Activated B cell treated with CpG ODN at 0.5 μM for 24 hours (primary cell): ENCODE measurements at places on chromosomes 11 and 22.
A peak's percentile ranks its signal among the peaks of the same experiment; 100 is the strongest.

DNA sequence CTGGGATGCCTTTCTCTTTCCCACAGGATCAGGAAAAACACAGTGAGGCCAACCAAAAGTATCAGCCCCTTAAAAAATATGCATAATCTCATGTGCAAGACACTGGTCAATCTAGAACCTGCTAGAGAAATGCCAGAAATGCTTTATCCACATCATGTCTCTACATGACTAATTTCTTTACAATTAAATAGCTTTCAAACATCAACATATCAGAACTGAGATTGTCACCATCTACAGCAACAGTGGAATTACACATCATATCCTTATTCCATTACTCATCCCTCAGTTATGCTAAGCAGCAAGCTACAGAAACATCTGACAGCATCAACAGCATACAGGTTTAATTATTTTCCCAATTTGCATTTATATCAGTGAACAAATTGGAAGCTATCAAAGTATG is 78.8 kb downstream of the DDIAS start:
- H3K36me3 ChIP-seq = peaks cover 72% of the 10 kb centered on the region
- DNase-seq = no peak
- H3K27me3 ChIP-seq = no peaks in the 10 kb centered on the region
- no peak overlapping the region for H3K4me3 ChIP-seq
- H3K27ac ChIP-seq = peak overlapping the region; percentile 22

DNA sequence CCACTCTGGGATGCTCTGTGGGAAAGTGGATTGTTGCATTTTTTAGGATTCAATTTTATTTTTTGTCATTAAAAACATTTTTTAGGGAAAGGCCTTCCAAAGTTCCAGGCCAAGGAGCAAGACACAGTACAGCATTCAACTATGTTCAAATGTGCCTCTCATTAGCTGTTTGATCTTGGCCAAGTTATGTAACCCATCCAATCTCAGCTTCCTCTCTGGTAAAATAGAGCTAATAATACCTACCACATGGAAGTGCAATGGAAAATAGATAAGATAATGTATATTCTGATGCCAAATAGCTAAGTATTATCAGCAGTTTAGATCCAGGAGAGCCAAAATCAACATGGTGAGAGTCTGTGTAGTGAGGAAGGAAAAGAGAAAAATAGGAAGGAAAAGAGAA is 220.3 kb upstream of the SESN3 start:
- no peak for DNase-seq
- H3K27me3 ChIP-seq = no peaks in the 10 kb centered on the region
- no peak overlapping the region for H3K4me3 ChIP-seq
- peaks cover 14% of the 10 kb centered on the region for H3K4me1 ChIP-seq

DNA sequence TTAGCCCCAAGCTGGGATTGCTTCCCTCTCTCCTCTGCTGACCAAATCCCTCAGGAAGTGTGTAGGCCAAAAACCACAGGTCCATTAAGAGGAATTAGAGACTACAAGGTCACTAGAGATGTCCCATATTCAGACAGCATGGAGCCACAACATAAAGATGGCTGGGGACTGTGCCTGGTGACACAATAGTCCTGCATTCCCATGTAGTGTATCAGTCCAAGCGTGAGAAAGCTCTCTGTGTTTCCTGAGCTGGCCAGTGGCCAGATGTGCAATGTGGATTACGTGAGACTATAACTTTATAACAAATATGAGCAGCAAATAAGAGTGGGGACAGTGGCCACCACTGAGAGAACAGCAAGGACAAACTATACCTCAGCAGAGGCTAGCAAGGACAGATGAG is 7.6 kb upstream of the MS4A10 start:
- DNase-seq = no peak
- H3K36me3 ChIP-seq = no peaks in the 10 kb centered on the region
- H3K27ac ChIP-seq = no peak overlapping the region
- H3K4me3 ChIP-seq = no peak overlapping the region
- H3K4me1 ChIP-seq = peaks cover 11% of the 10 kb centered on the region

DNA sequence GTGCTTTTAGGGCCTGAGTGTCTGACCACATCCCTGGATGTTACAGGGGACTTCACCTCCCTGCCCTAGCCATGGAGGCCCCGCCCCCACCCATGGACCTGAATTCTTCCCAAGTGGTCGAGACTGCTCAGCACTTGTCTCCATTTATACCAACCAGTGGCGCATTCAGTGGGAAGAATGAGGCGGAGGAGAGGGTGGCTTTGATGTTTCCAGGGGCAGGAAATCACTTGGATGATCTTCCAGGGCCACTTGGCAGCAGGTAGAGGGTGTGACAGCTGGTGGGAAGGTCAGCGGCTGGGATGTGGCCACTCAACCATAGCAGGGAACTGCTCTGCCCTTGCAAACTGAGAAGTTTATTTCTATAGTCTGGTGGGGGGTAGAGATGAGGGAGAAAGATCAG is 155.1 kb upstream of the BLID start:
- no peak for DNase-seq
- H3K27me3 ChIP-seq = peaks cover 1% of the 10 kb centered on the region

- H3K36me3 ChIP-seq = no peaks in the 10 kb centered on the region
- peak; percentile 78 for DNase-seq
- peaks cover 8% of the 10 kb centered on the region for H3K4me1 ChIP-seq
Measured at GRCh38 chr22:41237707-41238569, 2.8 kb downstream of the CHADL start.

DNA sequence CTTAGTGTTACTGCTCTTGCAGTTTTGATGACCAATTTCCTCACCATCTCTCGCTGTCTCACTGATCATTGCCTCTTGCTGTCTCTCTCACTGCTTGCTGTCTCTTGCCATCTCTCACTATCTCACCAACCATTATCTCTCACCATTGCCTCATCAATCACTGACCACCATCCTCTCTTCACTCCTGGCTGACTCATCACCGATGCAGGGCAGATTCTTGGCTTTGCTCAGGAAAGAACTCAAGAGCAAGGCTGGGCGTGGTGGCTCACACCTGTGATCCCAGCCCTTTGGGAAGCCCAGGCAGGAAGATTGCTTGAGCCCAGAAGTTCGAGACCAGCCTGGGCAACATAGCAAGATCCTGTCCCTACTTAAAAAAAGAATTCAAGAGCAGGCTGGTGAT is 66.3 kb upstream of the SYN3 start:
- H3K27ac ChIP-seq = no peak overlapping the region
- peaks cover 5% of the 10 kb centered on the region for H3K27me3 ChIP-seq
- H3K4me3 ChIP-seq = no peak overlapping the region
- no peaks in the 10 kb centered on the region for H3K36me3 ChIP-seq

DNA sequence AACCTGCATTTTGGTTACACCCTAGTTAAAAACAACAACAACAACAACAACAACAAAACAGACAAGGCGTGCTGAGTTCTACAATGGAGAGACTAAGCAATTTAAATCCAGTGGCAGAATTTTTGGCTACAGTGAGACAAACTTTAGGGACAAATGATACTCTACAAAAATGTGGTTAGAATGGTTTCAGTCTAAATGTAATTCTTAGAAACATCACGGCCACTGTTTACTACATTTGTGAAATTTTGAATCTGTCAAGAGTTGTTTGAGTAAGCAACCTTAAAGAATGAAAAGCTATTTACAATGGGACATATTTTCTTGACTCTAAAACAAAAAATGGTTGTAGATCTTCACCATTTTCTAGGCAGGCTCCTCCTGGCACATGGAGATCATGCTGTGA is 259.4 kb downstream of the SWAP70 start:
- H3K4me1 ChIP-seq = no peaks in the 10 kb centered on the region
- H3K4me3 ChIP-seq = no peak overlapping the region
- no peak overlapping the region for H3K27ac ChIP-seq
- H3K27me3 ChIP-seq = peaks cover 2% of the 10 kb centered on the region
- DNase-seq = no peak
- H3K36me3 ChIP-seq = no peaks in the 10 kb centered on the region

GRCh38 chr11:11598243-11598642 is 23.6 kb downstream of the GALNT18 start:
- peaks cover 11% of the 10 kb centered on the region for H3K27me3 ChIP-seq
- no peak overlapping the region for H3K27ac ChIP-seq
- no peak for DNase-seq
- H3K4me3 ChIP-seq = no peak overlapping the region
- no peaks in the 10 kb centered on the region for H3K4me1 ChIP-seq

- H3K27me3 ChIP-seq = no peaks in the 10 kb centered on the region
- no peak overlapping the region for H3K27ac ChIP-seq
- H3K4me1 ChIP-seq = no peaks in the 10 kb centered on the region
Measured at GRCh38 chr11:91972665-91973266, 251.9 kb upstream of the FAT3 start.

DNA sequence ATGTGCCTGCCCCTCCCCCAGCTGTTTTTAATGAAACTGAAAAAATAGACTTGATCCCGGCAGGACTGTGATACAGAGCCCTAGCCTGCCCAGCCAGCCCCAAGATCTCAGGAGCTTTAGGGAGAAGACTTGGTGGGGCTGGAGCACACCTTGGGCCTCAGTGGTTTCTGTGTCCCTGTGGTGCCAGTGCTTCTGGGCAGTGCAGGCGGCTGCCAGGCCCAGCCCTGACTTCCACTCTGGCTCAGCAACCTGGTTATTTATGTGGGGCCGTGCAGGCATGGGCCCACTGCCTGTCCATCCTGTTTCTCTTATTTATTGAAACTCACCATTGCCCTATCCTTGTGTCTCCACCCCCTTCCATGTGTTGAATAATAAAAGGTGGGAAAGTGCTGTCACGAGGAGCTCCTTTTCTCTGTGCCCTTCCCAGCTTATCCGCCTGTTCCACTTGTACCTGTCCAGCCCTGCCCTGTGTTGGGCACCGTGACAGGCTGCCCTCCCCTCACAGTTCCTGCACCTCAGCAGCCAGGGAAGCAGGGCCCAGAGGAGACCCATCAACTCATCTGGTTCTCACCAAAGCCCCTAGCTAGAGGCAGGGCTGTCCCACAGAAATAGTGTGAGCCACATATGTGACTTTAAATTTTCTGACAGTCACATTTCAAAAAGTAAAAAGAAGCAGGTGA is 20.2 kb downstream of the RELT start:
- H3K27me3 ChIP-seq = no peaks in the 10 kb centered on the region
- H3K27ac ChIP-seq = no peak overlapping the region
- H3K4me3 ChIP-seq = no peak overlapping the region

DNA sequence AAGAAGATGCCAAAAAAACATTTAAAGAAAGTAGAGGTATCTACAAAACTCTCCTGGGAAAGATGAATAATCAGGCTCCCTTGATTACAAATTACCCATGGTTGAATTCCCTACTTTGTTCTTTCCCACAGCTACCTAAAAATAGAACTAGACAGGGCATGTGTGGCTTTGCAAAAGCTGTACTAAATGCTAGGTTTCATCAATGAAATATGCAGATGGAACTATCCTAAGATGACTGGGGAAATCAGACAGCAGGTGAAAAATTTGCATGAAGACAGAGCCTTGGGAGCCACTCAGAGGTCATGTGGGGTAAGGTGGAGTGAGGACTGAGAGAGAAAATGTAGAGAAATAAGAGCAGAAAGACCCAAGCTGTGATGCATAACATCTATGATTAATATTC is 14.7 kb downstream of the LAYN start:
- H3K27ac ChIP-seq = no peak overlapping the region
- no peaks in the 10 kb centered on the region for H3K4me1 ChIP-seq
- H3K4me3 ChIP-seq = no peak overlapping the region
- H3K27me3 ChIP-seq = peaks cover 10% of the 10 kb centered on the region
- no peak for DNase-seq

- H3K4me1 ChIP-seq = peaks cover 3% of the 10 kb centered on the region
- DNase-seq = no peak
- H3K27ac ChIP-seq = no peak overlapping the region
- no peak overlapping the region for H3K4me3 ChIP-seq
Measured at GRCh38 chr11:72682858-72683243, 8.6 kb upstream of the PDE2A start.

DNA sequence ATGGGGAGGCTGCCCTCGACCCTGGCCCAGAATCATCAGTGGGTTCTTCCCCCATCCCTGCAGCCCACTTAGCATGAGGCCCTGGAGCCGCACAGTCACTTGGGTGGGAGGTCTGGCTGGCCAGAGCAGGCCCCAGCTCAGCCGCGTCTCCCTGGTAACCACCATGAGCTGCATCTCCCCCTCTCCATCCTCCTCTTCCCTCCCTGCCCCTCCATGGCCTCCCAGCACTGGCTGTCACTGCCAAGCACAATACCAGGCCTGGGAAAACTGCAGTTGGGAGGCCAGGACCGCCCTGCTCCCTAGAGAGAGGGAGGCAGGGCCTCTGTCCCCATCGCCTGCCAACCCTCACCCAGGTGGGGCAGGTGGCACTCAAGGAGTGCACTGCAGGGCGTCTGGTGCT is 8.0 kb downstream of the CSDC2 start:
- no peak for DNase-seq
- H3K27me3 ChIP-seq = no peaks in the 10 kb centered on the region
- no peak overlapping the region for H3K27ac ChIP-seq
- no peak overlapping the region for H3K4me3 ChIP-seq

DNA sequence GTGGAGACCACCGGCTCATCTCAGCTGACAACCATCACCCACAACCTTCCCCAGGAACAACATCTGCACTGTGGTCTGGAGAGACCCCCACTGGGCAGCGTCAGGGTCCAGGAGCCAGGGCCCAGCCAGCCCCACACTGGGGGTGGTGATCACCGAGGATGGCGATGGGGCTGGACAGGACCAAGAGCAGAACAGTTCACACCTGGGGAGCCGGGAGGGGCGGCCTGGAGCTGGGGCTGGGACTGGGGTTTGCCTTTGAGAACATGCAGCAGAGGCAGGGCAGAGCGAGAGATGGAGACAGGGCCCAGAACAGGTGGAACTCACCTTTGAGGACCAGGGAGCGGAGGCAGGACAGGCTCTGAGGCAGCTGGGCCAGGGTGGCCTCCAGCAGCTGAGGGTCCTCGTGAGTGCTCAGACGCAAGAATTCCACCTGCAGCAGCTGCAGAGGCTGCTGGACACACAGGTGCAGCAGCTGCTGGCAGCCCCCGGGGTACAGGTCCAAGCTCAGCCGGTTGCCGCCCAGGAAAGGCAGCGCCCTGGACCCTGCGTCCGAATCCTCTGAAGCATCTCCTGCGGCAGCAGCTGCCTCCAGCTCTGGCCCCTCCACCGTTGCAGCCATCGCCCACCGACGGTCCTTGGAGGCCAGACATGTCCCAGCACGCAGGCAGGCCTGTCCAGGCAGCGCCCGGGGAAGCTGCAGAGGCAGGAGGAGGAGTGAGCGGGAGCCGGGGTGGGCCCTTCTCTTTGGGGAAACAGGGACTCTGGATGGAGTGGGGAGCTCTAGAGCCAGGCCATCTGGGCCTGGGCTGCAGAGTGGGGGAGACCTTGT is 1.0 kb downstream of the PIDD1 start:
- H3K36me3 ChIP-seq = peaks cover 4% of the 10 kb centered on the region
- H3K27me3 ChIP-seq = no peaks in the 10 kb centered on the region
- DNase-seq = no peak
- H3K4me3 ChIP-seq = peak overlapping the region; percentile 68

DNA sequence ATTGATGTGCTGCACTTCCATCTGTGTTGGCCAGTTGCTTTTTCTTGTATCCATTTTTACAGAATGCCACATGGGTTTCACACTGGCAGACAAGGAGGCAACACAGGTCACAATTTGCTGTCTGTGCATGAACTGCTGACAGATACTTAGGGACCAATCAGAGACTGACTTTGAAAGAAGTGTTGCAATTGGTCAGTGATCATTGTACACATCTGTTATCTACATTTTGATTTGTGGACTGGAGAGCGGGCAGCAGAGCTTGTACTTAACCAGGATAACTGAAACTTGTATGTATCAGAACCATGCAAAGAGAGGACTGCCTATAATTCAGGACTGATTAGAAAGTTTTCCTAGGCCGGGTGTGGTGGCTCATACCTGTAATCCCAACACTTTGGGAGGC is 21.8 kb downstream of the PRR5 start:
- DNase-seq = no peak
- H3K27me3 ChIP-seq = no peaks in the 10 kb centered on the region
- no peak overlapping the region for H3K27ac ChIP-seq
- peaks cover 15% of the 10 kb centered on the region for H3K4me1 ChIP-seq
- no peak overlapping the region for H3K4me3 ChIP-seq
